ENCODE measurements at places on chromosomes 12 and 14.

DNA sequence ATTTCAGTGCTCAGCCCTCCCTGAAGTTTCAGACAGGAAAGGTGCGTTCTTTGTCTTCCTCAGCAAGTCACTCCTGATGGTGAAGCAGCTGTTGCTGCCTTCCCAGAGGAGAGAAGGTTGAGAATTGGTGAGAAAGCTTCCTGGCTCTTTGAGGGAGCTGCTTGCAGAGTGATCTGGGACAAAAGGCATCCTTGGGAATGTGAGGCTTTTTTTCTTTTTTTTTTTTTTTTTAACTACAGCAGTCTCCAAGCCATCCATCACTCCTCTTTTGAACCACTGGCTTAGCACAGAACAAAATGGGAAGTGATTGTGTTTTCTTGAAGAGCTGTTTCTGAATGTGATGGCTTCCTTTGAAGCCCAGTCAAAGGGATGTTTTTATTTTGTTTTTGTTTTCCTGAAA, 120.4 kb upstream of the LRIG3 start:
- DNase-seq = peak; percentile 86

DNA sequence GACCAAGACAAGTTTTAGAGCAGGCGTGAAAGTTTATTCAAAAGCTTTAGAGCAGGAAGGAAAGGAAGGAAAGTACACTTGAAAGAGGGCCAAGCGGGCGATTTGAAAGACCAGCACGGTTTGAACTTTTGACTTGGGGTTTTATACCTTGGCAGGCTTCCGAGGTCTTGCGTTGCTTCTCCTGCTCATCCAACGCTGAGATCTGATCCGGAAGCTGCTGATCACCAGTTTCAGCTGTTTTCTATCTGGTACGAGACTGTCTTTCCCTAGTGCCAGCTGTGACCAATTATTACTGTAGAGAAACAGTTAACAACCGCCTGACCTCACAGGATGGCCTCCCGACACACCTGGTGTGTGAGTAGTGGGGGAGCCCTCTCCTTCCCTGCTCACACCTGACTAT, 20.6 kb upstream of the SNRPF start:
- DNase-seq = no peak

GRCh38 chr12:62689042-62689839, 222.6 kb downstream of the MON2 start:
- DNase-seq = no peak

DNA sequence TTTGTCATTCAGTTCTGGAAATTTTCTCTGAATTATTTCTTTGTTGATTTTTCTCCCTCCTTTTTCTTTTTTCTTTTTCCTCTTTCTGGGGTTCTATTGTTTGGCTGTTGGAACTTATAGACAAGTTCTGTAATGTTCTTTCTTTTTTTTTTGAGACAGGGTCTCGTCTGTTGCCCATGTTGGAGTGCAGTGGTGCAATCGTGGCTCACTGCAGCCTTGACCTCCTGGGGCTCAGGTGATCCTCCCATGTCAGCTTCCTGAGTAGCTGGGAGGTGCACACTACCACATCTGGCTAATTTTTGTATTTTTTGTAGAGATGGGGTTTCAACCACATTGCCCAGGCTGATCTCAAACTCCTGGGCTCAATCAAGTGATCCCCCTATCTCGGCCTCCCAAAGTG, 30.1 kb upstream of the TBC1D30 start:
- DNase-seq = no peak

DNA sequence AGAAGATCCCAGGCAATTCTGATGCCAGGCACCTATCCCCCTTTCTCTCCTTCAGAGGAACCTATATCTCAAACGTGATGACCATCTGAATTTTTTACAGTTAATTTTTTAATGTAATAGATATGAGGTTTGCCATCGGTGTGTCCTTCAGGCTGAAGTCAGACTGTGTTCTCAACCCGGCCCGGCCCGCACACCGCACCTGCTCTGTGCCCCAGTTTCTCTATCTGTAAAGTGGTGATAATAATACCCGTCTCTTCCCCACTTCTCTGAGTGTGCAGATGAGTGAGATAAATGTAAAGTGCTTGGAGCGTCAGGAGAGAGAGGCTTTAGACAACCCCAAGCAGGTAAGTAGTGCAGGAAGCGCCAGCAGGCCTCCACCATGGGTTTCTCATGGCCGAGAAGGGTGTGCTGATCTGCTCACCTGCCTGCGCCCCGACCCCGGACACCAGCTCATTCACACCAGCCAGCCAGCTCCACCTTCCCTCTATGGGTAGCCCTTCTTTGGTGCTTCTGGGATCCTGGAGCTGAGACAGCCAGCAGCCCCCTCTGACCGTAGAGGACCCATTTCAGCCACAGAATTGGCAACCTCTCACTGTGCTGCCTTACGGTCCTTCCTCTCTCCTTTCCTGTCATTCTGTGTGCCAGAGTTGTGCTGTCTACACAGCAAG, 80.0 kb downstream of the ZFP36L1 start:
- no peak for DNase-seq

DNA sequence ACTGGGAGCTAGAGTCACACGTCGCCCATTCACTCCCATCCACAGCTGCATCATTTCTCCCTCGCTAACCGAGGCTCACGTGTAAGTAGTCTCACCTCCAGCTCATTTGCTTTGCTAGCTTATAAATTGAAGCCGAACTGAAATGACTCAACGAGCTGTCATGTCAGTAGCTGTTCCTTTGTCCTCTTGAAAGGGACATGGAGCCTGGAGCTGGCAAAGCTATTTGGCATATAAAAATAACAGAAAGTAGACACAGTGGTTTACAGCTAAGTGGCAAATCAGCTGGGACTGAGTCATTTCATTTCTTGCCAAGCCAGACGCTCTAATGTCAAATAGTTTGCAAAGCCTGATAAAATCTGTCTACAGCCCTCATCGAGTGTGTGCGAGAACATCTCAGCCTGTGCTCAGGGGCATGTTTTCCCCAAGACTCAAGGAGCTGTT, 114.4 kb upstream of the TMEM233 start:
- no peak for DNase-seq

- no peak for DNase-seq
Measured at GRCh38 chr14:100155756-100156616, 3.5 kb downstream of the DEGS2 start.

- no peak for DNase-seq
Measured at GRCh38 chr12:21239866-21240265, 94.9 kb downstream of the SLCO1A2 start.

DNA sequence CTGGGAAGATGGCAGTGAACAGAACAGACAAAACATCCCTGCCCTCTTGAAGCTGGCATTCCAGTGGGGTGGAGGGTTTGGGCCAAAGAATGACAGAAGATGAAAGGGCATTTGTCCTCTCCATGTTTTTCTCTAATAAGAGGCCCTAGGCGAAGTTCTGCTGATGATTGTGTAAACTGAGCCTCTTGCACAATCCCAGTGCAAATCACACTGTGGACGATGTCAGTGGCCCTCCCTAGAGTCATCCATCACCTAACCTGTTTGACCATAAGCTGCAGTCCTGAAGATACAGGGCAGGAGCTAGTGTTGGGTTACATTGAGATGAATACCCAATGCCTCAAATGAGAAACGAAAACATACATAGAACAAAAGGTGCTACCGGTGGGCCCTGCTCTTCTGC, 622.4 kb upstream of the TBX3 start:
- DNase-seq = no peak

GRCh38 chr14:94448071-94448808, 4.4 kb downstream of the SERPINA11 start:
- DNase-seq = no peak

GRCh38 chr14:54682578-54682977, 115.7 kb downstream of the SAMD4A start:
- no peak for DNase-seq

DNA sequence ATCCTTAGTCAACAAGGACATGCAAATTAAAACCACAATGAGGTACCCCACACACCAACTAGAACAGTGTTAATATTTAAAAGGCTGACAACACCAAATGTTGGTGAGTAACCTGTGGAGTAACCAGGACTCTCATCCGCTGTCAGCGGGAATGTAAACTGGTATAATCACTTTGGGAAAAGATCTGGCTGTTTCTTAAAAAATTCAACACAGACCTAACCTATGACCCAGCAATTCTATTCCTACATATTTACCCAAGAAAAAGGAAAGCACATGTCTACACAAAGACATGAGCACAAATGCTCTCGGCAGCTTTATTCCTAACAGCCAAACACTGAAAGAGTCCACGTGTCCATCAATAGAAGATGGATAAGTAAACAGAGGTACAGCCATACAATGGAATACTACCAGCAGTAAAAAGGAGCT, 26.6 kb downstream of the NRDE2 start:
- DNase-seq = no peak

- DNase-seq = no peak
Measured at GRCh38 chr14:81855007-81855406, 321.4 kb upstream of the SEL1L start.

GRCh38 chr12:122389677-122390076, 32.8 kb downstream of the CLIP1 start:
- DNase-seq = no peak

DNA sequence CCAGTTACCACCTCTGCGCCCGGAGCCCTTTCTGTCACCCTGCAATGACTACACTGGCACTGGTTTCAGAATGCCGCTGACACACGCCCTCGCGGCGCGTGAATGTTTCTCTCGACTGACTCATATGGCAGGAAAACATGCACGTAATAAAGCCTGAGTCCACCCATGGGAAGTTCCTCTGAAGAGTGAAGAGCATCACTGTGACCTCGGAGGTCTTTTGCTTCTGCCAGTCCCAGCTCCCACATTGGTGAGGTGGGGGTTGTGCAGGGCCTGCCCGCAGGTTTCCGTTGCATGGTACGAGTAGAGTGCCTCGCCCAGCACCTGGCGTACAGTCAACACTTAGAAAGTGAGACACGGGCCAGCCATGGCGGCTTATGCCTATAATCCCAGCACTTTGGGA, 11.1 kb upstream of the SLC6A12 start:
- DNase-seq = no peak

DNA sequence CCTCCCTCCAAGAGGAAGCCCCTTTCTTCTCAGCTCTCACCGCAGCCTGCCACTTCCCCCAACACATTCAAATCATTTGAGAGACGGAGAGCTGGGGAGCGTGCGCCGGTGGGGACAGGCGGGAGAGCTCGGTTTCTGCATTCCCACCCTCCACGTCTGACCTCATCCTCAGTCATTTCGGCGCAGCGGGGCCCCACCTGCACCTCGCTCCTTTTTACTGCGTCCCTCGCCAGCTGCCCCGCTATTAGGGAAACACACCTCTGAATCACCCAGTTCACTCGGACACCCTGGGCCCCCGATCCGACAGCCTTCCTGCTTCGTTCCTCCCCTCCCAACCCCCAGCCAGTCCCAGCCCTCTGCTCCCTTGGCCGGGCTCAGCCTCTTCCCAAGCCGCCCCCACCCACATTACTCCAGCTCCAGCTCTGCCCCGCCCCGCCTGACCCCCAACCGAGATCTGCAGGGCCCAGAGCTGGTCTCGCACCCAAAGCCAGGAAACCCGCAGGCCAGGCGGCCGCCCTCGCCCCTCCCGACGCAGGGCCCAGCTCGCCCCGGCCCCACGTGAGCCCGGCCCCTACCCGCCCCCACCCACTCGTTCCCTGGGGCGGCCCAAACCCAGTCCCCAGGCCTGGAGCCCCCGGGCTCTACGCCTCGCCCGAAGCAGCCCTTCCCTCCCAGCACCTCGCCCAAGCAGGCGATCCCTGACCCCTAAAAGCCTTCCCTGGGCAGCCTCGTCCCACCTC, 783 bp downstream of the CORO1C start:
- DNase-seq = peak; percentile 37

GRCh38 chr12:13189264-13189663, 7.3 kb upstream of the EMP1 start:
- no peak for DNase-seq
